DMS53 (cell line): ENCODE measurements at places on chromosomes 4 and X.

DNA sequence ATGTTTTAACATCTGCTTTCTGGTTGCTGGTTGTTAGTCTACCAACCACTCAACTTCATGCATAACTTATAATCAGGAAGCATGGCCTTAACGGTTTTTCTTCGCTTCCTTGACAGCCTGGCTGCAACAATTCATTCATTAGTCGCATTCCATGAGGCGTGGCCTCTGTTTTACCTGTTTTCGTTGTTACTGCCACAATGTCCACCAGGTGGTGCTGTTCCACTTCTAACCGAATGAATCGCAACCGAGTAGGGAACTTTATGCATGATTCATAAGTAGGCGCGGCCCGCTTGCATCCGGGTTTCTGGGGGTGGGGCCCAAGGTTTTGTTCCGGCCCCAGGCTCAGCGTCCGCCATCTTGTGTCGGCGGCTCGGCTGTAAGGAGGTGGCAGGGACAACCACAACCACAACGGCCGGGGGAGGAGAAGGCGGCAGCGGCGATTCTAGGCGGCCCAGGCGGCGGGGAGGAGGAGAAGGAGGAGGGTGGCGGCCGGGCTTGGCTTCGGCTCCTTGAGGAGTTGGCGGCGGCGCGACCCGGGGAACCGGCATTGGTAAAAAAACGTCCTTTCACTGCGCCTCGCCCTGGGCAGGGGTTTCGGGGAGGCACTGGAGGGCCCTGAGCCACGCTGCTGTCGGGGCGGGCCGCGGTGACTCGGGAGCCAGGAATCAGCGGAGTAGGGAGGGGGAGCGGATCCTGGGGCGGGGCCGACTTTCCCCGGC lies at the start of gene UBA1:
UBA1 (plus strand) TSS at position 355 of the 719 bp plus-strand sequence. CDS start 4,974 bp downstream, outside the sequence.
- DNase-seq, result peak; percentile 97

- DNase-seq, result no peak
Measured at GRCh38 chr4:100285121-100285520, 94.9 kb upstream of the DDIT4L start.

- no peak for DNase-seq
Measured at GRCh38 chrX:139825618-139826017, 107.2 kb downstream of the ATP11C start.

GRCh38 chr4:83362492-83363329 lies 28.1 kb upstream of the HPSE start:
- DNase-seq, result peak; percentile 7

GRCh38 chr4:7928711-7929110 lies 10.9 kb downstream of the AFAP1 start:
- no peak for DNase-seq

GRCh38 chrX:12400218-12400617 lies 261.9 kb downstream of the FRMPD4 start:
- DNase-seq, result no peak

- no peak for DNase-seq
Measured at GRCh38 chrX:39296472-39296871, 495.2 kb downstream of the MID1IP1 start.
